ENCODE measurements at places on chromosomes 5 and 9.

- no peak for DNase-seq
Measured at GRCh38 chr9:71656496-71656895, 111.8 kb downstream of the CEMIP2 start.

DNA sequence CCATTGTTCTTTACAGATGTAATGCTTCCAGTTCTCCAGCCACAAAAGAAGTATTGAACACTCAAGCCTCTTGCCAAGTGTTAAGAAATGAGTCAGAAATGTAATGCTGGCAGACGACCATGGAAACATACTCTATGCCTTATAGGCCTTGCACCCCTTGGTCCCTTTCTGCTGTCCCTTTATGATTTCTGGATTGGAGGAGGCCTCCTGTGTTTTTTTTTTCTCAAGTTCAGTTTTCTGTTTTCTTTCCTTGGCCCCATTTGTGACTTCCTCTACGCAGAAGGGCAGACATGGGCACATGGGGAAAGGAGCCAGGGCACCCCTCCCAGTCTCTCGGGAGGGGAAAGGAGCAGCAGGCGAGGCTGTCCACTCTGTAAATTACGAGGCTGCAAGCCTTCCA lies 53.4 kb downstream of the SNX18 start:
- DNase-seq, result no peak

DNA sequence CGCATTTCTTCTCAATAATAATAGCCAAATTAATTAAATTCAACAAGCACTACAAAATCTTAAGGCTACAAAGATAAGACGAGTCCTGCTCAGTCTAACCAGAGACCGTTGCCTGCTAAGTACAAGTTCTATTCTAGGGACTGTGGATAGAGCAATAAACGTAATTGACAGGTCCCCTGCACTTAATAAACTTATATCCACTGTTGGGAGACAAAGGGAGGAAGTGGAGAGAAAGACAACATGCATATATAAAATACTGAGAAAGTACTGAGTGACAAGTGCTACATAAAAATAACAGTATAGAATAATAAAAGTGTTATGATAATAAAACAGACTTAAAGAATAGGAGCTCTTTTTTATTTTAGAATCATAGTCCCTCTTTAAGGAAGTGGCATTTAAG lies 158.1 kb downstream of the MLLT3 start:
- no peak for DNase-seq

DNA sequence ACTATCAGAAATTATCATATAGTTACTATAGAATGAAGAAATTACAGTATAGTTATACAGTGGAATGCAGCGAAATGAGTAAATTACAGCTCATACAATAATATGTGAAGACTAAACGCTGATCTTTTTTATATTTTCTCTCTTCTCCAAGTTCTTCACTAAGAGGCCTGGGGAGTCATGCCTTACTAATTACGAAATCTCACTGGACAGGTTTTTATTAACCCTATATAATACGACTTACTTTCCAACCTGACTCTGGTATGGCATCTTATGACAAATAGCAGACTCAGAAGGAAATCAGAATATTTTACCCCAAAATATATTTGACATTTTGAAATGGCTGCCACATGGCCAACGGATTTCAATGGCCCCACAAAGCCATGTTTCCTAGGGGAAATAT lies 9.1 kb downstream of the CARNMT1 start:
- no peak for DNase-seq

DNA sequence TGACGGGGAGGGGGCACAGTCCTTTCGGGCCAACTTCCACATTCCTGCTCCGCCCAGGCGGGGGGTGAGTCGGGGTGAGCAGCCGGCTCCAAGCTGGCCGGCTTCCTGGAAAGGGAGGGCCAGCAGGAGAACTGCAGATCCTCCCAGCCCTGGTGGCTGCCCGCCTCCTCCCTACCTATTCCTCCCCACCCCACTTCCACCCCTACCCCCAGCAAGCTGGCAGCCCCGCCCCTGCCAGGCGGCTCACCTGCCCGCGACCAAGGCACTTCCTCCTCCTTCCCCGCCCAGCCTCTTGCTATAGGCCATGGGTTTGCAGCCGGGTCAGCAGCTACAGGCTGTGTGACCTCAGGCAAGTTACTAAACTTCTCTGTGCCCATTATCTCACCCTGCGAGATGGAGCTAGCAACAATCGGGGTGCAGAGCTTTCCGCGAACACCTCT lies 5.6 kb upstream of the IRF1 start:
- DNase-seq, result no peak

GRCh38 chr5:38888041-38888440 lies 42.2 kb downstream of the OSMR start:
- no peak for DNase-seq

- DNase-seq, result no peak
Measured at GRCh38 chr5:68345171-68345570, 129.6 kb downstream of the PIK3R1 start.

GRCh38 chr9:33446240-33446945 lies 1.0 kb downstream of the AQP3 start:
- no peak for DNase-seq

DNA sequence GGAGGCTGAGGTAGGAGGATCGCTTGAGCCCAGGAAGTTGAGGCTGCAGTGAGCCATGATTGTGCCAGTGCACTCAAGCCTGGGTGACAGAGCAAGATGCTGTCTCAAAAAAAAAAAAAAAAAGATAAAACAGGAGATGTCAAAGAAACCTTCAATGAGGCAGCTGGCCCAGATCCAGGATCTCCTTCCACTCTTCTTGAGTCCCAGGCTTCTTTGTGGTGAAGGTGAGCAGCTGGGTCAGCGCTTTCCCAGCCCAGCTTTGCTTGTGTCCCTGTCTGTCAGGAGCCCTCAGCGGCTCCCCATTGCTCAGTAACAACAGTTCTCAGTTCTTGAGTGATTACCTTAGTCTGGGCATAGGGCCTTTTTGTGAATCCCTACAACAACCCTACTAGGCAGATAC lies 69.4 kb upstream of the PSD2 start:
- DNase-seq, result no peak

DNA sequence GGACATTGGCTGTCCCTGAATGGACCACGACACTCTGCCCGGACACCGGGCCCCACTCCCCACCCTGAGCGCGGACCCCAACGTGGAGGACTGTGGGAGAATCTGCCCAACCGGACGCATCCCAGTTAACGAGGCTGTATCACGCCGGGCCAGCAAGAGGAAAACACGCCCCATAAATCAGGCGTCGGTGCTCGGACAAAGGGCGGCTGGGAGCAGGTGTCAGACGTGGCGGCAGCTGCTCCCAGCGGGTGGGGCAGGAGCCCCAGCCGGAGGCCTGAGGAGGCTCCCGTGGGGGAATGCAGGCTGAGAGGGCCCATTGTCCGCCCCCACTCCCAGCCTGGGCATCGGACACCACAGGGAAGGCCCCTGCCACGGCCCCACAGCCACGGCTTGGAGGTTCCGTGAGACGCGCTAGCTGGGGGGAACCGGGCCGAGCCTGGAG lies 19.2 kb downstream of the NOTCH1 start:
- no peak for DNase-seq

GRCh38 chr9:114318416-114318815 lies 4.5 kb upstream of the ORM1 start:
- DNase-seq, result no peak

GRCh38 chr9:70603020-70603411 lies 188.6 kb upstream of the KLF9 start:
- no peak for DNase-seq

DNA sequence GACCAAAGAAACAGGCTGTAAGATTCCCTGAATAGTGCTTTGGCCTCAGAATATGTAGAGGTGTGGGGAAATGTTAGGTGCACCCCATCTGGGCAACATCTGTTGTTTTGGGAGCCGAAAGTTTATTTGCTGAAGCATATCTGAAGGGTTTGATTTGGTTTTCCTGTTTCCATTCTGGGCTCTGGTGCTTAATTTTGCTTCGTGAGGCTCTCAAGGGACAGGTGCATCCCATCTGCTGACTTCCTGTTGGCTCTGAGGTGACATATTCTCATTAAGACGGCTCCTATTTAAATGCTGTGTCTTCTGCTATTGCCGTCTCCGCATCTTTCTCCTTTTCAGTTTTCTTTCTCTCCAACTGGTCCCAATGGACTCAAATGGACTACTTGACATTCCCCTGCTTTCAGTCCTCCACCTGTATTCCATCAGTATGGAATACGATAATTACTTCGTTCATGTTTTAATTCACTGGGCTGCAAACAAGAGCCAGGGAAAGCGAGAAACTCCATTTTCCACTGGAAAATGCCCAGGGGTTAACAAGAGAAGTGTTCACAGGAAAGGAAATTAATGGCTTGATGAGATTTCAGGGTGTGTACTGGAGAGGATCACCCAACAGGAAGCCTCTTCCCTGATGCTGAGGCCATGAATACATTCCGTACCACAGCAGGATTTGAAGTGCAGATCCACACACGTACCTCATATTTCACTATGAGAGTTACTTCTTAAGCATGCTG lies 104.0 kb downstream of the MTX3 start:
- DNase-seq, result no peak

DNA sequence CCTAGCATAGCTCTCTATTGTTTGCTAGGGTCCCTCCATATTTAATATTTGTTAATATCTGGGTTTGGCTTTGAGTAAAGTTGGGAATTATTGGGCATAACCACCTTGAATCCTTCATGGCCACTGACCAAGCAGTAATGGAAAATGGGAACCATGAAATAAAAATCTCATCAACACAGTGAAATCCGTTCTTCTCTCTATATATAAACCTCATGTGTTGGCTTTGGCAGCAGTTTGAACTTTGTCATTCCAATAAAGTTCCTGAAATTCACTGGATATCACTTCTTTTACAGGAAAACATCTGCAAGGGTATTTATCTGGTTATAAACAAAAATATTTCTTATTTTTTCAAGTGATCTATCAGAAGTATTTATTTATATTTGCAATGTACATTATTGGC lies 93.0 kb upstream of the MPDZ start:
- DNase-seq, result no peak

GRCh38 chr5:76384189-76384588 lies 18.9 kb upstream of the IQGAP2 start:
- DNase-seq, result no peak

- DNase-seq, result no peak
Measured at GRCh38 chr9:128159522-128159783, 612 bp upstream of the BBLN start.

DNA sequence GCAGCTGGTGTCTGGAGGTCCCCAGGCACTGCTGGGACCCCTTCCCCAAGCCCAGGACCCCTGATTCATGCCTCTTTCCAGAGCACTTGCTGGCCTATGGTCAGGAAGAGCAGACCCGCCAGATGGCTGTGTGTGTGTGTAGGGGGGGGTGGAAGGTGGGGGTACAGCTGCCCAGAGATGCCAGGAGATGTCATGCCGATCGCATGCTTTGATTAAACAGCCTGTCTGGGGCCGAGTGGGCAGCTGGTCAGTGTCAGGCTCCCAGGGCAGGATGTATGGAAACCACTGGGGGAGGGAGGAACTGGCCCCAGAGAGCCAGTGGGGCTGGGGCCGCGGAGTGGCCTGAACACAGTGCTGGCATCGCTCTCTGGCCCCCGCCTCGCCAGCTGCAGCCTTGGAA lies 23.7 kb downstream of the RXRA start:
- DNase-seq, result no peak

GRCh38 chr9:72491242-72491641 lies 30.2 kb upstream of the TMC1 start:
- no peak for DNase-seq

GRCh38 chr5:6686501-6686900 lies 26.7 kb upstream of the TENT4A start:
- no peak for DNase-seq

DNA sequence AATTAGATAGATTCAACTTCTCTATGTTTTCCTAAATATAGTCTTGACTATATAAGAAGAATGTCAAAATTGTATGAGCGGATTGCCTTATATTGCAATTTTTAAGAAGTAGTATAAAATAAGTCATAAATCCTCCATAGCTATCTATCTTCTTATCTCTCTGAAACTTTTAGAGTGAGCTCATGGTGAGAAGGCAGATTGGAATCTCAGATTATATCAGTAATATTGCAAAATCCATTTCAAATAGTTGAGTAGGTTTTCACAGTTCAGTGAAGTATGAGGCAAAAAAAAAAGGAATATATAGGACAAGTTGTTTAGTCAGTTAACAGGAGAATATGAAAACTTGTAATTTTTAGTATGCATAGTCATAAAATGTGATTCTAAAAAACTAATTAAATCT lies 156.4 kb downstream of the FAM174A start:
- no peak for DNase-seq

- no peak for DNase-seq
Measured at GRCh38 chr9:108642871-108643270, 212.9 kb downstream of the ACTL7B start.

DNA sequence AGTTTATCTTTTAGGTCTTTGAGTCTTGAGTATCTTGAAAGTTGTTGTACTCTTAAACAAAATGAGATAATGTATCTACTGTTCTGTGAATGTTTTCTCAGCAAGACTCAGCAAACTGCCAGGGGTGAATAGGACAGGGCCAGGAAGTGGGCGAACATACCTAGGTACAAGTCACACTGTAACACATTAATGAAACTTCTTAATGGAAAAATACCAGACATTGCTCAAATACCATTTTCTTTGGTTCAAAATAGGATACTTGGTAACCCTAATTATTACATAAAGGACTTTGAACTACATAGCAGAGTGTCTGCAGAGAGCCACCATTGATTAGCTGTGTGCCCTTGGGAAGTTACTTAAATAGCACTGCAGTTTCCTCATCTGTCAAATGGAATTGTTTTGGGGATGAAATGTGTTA lies 197.5 kb downstream of the ARHGEF28 start:
- no peak for DNase-seq

- DNase-seq, result no peak
Measured at GRCh38 chr5:5303242-5303641, 119.2 kb upstream of the ICE1 start.

- no peak for DNase-seq
Measured at GRCh38 chr9:129880654-129881546, 45.6 kb downstream of the USP20 start.

DNA sequence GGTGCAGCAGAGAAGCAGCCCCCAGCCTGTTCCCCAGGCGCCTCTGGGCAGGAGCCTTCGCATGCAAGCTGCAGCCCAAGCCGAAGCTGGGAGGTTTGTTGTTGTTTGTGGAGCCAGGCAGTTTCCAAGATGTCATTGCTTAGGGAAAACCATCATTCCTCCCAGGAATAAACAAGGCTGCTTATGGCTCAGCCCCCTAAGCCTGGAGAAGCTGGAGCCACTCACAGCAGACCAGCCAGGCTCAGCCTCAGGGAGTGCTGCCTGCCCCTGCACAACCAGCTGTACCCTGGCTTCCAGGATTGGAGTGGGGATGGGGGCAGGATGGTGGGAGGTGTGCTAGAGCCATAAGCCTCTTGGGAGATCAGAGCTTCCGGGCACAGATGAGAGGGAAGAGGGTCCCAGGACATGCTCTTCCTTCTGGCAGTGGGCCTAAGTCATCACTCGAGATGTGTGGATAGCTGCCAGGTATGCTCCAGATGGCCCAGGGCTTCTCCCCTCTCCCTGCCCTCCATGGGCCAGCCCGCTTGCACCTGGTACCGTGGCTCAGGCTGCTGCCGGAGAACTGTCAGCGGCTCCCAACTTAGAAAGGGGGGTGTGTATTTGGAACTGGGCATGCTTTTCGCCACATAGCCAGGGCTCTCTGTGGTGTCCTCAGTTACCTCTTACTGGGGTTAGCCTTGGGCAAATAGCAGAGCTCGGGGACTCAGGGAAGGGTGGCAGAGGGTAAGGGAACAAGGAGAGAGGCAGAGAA lies 105.2 kb downstream of the RGS3 start:
- no peak for DNase-seq

- no peak for DNase-seq
Measured at GRCh38 chr5:127772531-127772930, 69.3 kb downstream of the CCDC192 start.
